Left ventricle myocardium inferior (tissue), 1 donor: ENCODE measurements at places on chromosomes 2 and 18.

DNA sequence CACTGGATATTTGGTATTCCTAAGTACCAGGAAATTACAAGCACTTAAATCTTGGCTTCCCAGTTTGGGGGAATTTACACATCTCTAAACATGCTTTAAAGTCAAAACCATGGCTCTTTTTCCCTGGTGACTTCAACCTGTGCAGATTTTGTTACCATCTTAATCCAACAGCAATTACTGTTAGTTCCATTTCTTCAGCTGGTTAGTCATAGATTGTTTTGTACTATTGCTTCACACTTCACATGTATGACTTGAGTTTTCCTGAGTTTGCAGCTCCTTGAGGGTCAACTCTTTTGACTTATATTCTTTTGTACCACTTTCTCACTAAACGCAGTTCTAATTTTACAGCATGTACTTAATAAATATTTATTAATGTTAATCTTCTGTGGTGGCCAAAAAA, 203.4 kb upstream of the RND3 start:
- no peak for DNase-seq

DNA sequence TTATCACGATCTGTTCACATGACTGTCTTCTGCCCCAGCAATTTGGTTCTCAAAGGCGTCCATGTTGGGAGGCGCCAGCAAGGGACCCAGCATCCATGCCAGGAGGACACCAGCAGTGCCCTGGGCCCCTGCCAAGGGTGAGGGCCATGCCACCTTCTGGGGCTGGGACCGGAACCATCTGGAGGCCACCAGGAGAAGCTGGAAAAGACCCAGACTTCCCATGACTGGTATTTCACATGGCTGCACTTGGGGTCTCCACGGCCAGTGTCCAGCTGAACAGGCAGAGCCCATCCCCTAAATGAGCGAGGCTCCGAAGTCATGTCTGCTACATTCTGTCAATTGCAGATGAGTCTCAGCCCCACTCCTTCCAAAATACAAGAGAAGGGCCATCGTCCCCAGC, 306.8 kb upstream of the HS6ST1 start:
- no peak for DNase-seq

GRCh38 chr2:8380026-8380425, 301.8 kb upstream of the ID2 start:
- peak; percentile 22 for DNase-seq

DNA sequence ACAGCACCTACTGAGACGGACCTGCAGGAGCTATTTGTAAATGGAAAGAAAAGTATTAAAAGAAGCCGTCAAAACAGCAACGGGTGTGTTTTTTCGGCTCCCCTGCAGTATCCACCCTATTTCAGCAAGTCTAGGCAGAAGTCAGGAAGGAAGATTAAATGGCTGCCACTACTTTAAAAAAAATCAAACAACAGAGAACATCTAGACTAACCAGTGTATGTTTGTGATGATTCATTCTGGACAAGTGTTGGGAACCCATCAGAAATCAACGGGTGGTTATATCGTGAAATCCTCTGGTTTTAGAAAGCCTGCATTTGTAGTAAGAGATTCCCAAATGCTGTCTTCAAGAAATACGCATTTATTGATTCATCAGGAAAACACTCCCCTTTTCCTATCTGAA, 9.0 kb downstream of the PMAIP1 start:
- no peak for DNase-seq

GRCh38 chr2:236938126-236938525, 147.6 kb upstream of the COPS8 start:
- DNase-seq, result no peak

DNA sequence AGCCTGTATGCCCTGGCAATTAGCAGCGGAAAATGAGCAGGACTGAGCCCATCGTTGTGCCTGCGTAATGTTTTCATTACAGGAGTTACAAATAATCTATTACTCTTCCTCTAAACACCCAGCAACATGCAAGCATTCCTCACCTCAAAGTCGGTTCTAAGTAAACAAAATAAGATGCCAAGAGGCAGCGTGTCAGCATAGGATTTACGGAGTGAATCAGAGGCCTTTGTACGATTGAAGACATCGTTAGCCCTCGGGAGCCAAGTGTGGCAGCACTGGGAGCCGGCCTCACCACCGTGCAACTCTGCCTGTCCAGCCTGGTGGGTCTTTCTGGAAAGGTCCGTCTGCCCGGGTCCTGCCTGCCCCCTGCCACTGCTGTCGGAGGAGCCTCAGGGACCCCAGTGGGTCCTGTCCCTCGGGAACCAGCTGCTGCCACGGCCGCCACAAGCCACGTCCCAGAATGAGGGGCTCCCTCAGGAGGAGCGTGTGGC, 80.1 kb upstream of the CTDP1 start:
- peak; percentile 12 for DNase-seq
